ENCODE measurements at places on chromosomes 7 and 10.

GRCh38 chr7:36719083-36719632 is 5.1 kb downstream of the AOAH start:
- H3K4me1 ChIP-seq: no peaks in the 10 kb centered on the region
- H3K36me3 ChIP-seq: no peaks in the 10 kb centered on the region
- no peaks in the 10 kb centered on the region for H3K27me3 ChIP-seq
- DNase-seq: no peak

- H3K4me3 ChIP-seq: no peak overlapping the region
- no peak overlapping the region for H3K27ac ChIP-seq
These were observed 178.9 kb upstream of the TMEM106B start for GRCh38 chr7:12032146-12032545.

DNA sequence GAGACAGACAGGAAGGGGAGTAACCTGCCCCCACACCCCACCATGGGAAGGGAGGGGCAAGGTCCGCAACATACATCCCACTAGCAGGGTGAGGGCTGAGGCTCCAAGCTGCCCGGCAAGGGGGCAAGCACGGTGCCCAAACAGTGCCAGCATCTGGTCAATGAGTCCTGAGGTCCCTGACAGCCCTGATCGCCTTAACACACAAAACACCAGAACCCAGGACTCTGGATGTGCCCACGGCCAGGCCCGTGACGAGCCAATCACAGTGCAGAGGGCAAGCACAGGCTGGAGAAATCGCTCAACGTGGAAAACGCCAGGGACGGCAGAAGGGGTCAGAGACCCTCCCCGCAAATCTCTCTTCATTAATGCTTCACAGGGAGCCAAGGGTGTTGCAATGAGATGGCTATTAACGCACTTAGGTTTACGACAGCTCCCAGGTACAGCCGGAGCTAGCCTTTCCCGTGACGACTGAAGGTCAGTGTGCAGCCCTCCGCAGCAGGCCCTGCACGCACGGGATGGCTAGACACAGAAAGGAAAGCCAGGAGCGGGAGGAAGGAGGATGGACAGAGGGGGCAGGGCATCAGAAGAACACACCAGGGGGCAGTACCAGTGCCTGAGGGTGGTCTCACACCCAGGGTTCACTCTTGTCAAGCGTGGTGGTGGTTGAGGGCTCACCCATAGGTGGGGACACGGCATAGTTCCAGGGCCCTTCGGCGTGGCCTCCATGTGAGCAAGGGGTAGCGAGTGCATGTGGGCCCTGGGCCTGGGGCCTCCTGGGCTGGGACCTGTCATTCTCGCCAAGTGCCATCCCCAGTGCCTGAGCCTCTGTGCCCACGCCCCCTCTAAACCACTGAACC is 220.5 kb downstream of the MAD1L1 start:
- H3K4me3 ChIP-seq: no peak overlapping the region
- DNase-seq: no peak
- H3K27ac ChIP-seq: no peak overlapping the region

GRCh38 chr10:101889256-101890210 is 45.9 kb upstream of the KCNIP2 start:
- H3K4me1 ChIP-seq: no peaks in the 10 kb centered on the region
- no peak overlapping the region for H3K27ac ChIP-seq
- no peaks in the 10 kb centered on the region for H3K27me3 ChIP-seq
- no peak overlapping the region for H3K4me3 ChIP-seq
- DNase-seq: peak; percentile 43
- H3K36me3 ChIP-seq: no peaks in the 10 kb centered on the region

DNA sequence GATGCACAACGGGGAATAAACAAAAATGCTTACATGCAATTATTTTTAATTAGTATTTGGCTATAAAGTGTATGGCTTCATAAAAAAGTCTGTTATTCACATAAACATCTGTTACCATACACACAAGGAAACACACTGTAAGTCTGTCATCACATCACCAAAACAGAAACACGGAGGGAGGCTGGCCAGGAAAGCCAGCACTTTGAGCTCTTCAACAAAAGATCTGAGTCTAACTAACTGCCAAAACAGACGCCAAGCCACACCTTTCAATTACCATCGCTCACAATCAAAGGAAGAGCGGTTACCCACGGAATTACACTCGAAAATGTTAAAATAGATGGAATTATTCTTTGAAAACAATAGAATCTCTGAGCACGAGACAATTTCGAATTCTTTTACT is 49.2 kb upstream of the MGMT start:
- no peak for DNase-seq
- no peak overlapping the region for H3K27ac ChIP-seq
- H3K27me3 ChIP-seq: no peaks in the 10 kb centered on the region
- no peaks in the 10 kb centered on the region for H3K4me1 ChIP-seq
- H3K4me3 ChIP-seq: no peak overlapping the region
- H3K36me3 ChIP-seq: no peaks in the 10 kb centered on the region

DNA sequence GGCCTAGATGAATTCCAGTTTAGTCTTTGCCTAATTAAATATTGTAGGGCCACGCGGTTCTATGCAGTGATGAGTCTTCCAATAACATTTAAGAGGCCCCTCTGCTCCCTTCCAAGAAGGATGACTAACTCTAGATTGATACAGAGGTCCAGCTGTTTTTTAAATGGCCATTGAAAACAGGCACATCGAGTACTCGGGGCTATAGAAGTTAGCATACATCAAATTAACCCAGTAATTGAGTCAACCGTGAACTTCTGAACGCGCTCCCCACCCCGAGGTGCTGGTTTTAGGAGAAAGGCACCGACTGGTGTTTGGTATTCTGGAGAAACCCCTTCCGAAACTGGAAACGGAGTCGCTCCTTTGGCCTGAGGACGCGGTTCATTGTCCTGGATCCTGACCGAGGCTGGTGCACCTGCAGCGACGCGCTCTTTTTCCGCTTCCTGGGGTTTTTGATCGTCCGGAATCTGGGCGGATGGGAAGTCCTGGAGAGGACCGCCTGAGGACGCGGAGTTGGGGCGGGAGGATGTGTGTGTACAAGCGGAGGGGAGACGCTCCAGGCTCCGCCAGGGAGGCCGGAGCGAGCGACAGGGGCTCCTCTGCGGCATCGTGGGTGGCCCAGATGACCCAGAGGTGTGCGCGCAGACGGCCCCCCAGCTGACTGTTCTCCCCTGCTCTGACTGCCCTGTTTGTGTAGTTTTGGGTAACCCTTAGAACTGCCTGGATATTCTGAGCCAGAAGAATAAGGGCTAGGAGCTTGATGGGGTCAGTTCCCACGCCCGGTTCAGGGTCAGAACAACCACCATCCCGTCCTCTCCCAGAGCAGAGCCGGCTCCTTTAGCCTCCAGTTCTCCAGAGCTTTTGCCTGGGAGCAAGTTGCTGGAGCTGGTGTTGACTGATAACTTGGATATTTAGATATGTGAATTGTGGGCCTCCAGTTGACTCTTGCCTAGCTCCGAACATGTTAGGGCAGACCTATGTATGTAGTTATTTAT is 711 bp downstream of the FAM221A start:
- H3K4me1 ChIP-seq: no peaks in the 10 kb centered on the region
- peak overlapping the region; percentile 87 for H3K4me3 ChIP-seq
- peak; percentile 57 for DNase-seq
- no peaks in the 10 kb centered on the region for H3K36me3 ChIP-seq
